ENCODE measurements at places on chromosomes 1 and 21.

- no peak for DNase-seq
Measured at GRCh38 chr21:35027563-35028450, 21.3 kb downstream of the RUNX1 start.

DNA sequence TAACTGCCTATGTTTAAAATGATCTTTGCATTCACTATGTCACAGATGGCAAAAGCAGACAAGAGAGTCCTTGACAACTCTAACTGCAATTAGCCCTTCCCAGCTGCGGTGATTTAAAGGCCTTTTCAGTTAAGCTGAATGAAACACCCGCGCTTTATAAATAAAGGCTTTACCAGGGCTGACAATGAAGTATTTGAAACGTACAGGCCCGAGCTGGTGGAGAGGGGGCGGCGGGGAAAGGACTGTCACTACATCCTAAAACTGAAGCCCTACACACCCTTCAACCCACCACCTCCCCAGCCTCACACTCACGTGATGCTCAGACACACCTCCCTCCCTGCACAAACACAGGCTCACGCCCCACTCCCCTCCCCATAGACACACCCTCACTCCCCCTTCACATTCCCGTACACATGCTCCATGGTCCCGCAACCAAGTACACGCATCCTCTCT lies 45.5 kb downstream of the GRIK3 start:
- no peak for DNase-seq

DNA sequence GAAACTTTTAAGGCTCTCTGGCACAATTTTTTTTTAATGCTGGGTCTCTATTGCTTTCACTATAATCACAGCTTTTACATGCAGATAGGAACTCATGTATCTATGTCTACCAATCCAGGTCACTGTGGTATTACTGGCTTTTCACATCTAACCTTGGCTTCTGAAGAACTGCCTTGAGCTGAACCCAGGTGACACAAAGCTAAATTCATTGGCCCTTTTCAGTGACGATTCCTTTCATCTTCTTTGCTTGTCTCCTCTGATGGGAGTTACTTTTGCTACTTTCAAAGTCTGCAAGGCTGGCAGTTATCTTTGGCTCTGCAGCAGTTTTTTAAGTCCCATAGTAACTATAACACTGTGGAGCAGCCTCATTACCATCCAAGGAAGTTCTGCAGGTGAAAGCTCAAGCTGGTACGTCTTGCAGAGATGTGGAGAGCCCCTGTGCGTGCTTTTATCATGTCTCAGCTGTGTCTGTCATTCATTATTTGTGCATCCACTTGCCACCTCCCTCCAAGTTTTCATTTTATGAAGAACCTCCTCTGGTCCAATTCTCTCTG lies 364.3 kb downstream of the VAV3 start:
- no peak for DNase-seq

GRCh38 chr21:33444499-33444898 lies 35.3 kb downstream of the TMEM50B start:
- DNase-seq, result no peak

DNA sequence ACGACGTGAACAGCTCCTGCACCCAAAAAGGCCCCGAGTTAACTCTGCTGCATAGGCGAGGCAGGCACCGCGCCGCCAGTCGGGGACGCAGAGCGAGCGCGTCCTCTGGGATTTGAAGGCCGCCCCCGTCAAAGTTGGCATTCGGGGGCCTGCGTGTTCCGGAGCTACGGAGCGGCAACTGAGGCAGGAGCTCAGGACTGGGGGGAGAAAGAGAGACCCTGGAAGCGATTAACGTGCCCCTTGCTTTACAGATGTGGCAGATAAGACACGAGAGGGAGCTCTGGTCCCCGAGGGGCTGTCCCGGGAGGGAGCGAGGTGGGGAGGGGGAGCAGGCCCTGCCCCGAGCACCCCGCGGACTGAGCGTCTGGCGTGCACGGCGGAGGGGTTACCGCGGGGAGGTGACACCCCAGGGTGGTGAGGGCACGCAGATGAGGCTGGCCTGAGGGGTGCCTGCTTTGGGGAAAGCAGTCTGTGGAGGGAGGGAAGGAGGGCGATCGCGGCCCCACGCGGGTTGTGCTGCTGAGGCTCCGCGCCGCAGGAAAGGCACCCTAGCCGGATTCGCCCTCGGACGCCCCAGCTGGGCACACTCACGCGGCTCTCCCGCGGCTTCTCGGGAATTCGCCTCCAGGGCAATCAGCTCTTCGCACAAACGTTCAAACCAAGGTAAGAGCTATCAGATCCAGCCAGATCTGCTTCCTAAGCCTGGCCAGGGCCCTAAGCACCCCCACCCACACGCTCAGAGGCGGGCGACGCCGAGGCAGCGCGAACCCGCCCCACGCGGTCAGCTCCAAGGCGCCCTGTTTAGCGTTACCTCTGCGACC lies 26.5 kb downstream of the ACTA1 start:
- DNase-seq, result no peak

DNA sequence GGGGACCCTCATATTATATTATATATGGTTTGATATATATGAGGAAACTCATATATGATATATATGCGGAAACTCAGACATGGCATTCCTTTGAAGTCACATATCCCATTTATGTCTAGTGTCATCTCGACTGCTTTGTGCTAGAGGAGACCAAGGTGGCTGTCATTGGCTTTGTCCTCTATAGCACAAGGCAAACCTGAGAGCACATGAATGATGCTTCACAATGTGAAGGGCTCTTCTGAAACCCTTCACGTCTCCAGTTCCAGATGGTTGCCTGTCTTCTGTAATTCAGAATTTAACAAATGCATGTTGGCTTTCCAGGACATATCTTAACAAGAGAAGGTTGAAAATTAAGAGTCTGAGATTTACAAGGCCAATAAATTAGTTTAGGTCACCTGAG lies 303.6 kb downstream of the BARHL2 start:
- no peak for DNase-seq

DNA sequence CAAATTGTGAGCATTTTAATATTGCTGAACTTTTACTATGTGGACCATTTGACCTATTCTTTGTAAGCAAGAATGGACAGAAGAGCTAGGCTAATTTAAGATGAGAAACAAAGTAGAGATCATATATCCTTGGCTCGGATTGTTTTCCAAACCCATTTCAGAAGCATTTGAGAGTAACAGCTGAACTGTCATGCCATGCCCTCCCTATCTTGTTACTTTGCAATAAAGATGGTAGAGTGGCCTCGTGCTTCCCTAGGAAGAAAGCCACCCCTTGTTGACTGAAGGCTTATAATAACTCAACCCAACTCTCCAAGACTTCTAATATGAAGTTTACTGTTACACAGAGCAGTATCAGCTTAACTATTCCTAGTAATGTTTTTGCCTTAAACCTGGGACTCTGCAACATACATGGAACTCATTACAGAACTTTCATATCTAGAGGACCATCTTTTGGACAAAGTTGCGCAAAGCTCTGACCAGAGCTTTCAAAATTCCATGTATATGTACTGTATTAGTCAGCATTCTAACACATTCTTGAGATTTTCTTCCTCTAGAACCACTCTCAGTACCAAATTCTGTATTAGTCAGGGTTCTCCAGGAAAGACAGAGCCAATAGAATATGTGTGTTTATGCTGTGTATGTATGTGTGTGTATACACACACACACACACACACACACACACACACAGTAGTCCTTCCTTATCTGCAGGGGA lies 68.7 kb downstream of the ADAMTS1 start:
- DNase-seq, result no peak

GRCh38 chr1:164805399-164805798 lies 246.4 kb downstream of the PBX1 start:
- no peak for DNase-seq

GRCh38 chr1:48203287-48203900 lies 19.1 kb upstream of the SLC5A9 start:
- DNase-seq, result no peak

- no peak for DNase-seq
Measured at GRCh38 chr1:17632541-17633184, 93.2 kb downstream of the ARHGEF10L start.

GRCh38 chr1:163197022-163197421 lies 5.7 kb downstream of the RGS5 start:
- no peak for DNase-seq

GRCh38 chr1:32112806-32113375 lies 5.0 kb downstream of the KPNA6 start:
- DNase-seq, result no peak

GRCh38 chr1:172140072-172140471 lies 280.4 kb upstream of the C1orf105 start:
- DNase-seq, result no peak
